Left hindlimb (tissue), 1 donor: ENCODE measurements at places on chromosomes 11 and 22.

GRCh38 chr11:80327956-80328614, 887.3 kb upstream of the TENM4 start:
- DNase-seq = no peak

GRCh38 chr11:119685111-119685746, 43.8 kb downstream of the NECTIN1 start:
- no peak for DNase-seq

GRCh38 chr22:29517215-29517908, 36.2 kb downstream of the THOC5 start:
- no peak for DNase-seq

- DNase-seq = no peak
Observed at GRCh38 chr11:121794671-121795141, 321.3 kb downstream of the BLID start.

- DNase-seq = no peak
Observed at GRCh38 chr11:75371949-75372876, 20.8 kb upstream of the ARRB1 start.

DNA sequence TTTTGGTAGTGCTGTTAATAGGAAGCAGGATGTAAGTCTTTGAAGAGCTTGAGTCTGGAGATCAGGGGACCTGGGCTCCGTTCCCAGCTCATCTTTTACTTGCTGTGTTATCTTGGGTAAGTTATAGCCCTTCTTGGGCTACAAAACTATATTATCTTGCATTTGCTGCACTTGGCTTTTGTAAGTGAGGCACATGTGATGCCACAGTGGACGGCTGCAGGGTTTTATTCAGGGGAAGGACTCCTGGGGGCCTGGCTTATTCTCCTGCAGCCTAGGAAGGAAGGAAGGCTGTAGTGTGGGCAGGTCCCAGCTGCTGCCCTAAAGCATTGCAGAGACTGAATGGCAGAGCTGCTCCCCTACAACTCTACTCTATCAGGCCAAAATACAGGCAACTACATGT, 6.4 kb downstream of the CD82 start:
- no peak for DNase-seq
